ENCODE measurements at places on chromosomes 7 and 10.

DNA sequence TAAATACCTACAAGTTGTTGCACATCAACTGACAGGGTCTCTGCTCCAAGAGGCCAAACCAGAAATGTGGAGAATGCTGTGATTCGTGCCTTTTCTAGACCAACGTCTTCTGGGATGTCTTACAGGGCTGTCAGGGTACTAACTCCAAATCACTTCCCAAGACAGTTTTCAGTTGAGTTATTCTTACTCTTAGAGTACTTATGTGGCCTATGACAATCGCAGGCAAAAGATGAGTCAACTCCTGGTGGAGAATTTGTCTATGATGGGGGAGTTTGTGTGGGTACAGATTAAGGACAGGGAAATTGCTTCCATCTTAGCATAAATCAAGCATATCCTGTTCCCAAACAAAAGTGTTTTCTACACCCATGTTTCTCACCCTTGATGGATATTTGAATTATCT lies 734.8 kb downstream of the TNS3 start:
- DNase-seq: no peak

DNA sequence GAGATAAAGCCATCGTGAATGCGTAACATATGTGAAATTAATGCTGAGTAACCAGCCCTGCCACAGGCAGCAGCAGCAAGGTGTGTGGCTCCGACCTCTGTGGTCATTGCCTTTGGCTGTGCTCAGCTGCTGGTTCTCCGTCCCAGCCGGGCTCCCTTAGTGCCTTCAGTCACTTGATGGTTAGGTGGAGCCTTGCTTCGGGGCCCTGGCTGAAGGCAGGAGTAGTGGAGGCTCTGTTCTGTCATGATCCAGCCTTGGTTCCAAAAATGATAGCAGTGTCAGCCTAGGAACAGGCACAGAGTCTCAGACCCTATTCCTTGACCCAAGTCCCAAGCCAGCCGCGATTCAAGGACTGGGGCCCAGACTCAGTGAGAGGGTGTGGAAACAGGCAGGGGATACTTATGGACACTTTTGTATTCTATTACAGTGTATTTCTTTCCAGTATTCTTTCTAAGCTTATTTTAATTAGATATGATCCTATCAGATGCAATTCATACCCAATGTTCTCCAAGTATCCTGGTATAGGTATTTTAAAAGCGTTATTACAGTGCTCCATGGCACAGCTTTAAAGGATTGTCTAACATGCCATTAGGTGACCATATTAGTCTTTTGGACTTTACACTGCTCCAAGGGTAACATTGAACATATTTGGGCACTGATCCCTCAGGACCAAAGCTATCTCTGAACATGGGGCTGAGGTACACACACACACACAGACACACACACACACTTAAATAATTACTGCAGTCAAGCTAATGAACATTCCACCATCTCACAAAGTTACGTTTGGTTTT lies 9.0 kb downstream of the SCART1 start:
- DNase-seq: no peak

DNA sequence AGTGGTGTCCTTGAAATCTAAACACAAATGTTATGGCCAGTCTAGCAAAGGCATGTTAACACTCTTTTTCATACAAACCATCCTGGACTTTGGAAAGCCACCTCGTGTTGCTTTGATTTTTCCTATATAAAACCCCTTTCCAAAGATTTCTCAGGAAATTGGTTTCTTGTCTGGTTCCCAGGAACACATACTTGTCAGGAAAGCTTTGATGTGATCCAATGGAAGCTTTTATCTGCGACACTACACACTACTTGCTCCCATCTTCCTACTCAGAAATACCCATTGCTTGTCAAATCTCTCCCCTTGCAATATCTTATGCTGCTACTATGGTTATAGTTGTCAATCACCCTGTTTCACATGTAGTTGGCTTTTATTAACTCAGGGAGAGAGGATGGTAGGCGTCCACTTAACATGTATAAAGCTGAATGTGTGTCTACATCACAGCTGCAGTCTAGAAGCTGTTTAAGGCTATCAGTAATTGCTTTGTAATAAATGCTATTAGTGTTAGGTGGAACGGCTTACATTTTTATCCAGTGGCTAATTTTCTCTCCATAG lies 189.6 kb downstream of the GPAM start:
- no peak for DNase-seq

DNA sequence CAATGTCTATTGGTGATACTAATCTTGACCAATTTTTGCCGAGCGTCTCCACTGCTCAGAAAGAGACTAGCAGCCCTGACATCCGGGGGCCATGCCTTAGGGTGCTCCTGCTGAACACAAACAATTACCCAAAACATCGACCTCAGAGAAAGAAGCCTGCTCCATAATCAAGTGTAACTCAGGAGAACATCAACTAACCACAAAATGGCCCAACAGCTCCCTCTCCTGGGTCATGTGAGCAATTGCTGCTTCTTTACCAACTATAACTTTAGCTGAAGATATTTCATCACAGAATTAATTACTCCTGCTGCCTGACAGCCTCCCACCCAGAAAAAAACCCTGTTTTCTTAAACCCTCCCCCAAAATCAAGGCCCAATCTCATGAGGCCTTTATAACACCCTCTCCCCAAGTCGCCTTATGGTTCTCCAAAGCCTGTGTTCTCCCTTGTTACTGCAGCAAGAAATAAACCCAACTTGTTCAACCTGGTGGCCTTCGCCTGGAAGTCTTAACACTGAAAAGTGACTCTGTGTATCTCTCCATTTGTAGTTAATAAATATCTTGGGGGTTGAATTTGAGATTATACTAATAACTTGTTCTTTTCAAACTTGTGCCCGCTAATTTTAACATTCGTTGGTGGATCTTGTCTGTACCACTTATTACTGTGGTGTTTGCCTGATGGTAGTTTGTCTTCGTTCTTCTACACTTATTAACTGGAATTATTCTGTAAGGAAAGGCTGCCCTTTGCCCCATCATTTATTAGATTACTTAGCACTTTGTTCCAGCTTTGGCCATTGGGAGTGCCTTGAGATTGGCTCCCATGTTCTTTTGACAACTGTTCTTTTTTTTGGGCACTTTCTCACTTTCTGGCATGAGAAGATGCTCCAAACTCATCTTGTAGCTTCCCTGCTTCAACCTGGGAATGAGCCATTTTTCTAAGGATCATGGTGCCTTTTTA lies 21.2 kb upstream of the RAMP3 start:
- peak; percentile 39 for DNase-seq
